NCI-H2081 treated with DMSO at 0.1 percent for 48 hours (cell line): ENCODE measurements at places on chromosomes 4 and X.

DNA sequence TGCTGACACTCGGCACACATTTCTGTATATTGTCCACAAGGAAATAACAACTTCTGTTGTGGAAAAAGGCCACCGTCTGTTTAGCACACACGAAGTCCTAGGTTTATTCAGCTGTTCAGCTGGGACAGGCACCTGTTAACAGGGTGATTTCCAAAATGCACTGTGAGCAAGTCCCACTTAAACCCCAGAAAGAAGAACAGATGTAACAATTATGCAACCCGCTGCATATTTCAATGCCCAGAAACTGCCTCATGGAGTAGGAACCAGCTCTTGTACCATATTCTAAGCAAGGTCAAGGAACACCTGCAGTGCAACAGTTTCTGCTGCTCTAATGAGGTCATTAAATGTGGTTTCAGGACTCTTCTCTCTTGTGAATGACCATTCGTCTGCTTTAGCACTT is 77.1 kb downstream of the GEMIN8 start:
- DNase-seq, result no peak

GRCh38 chrX:54921427-54922021 is 900 bp downstream of the TRO start:
- DNase-seq, result no peak

- no peak for DNase-seq
Measured at GRCh38 chr4:55907469-55907868, 41.3 kb upstream of the CEP135 start.

- no peak for DNase-seq
Measured at GRCh38 chr4:26194764-26195163, 126.0 kb upstream of the RBPJ start.

DNA sequence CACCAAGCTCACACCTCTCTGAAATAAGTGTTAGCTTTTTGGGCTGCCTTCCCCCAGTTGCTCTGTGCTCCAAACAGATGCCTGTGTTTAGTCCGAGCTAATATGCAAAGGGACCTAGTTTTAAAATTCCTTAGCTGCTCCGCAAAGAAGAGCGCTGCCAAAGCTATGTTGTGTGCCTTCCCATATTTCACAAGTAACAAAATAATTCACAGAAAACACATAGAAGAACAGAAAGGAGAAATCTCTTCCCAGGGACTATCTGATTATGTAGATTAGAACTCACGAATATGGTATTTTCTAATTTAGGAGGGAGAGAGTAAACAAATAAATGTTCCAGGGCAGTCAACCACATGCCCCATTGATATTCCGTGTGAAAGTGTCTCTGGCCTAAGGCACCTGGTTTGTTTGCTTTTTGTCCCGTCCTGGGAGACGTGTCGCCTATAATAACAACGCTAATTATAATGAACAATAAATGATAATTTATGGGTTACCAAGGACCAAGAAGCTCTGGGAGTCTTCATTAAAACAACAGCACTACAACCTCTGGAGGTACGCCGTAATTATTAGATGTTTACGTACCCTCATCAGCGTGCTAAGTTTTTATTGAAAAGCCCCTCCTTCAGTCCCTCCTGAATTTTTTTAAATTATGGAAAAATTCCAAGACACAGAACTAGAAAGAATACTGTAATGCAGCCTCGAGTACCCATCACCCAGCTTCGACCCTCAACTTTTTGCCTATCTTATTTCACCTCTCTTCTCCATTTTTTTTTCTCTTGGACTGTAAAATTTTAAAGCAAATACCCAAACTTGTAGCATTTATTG is 1.2 kb upstream of the CCNG2 start:
- DNase-seq, result no peak

- DNase-seq, result no peak
Measured at GRCh38 chrX:44352758-44353157, 9.3 kb upstream of the EFHC2 start.

DNA sequence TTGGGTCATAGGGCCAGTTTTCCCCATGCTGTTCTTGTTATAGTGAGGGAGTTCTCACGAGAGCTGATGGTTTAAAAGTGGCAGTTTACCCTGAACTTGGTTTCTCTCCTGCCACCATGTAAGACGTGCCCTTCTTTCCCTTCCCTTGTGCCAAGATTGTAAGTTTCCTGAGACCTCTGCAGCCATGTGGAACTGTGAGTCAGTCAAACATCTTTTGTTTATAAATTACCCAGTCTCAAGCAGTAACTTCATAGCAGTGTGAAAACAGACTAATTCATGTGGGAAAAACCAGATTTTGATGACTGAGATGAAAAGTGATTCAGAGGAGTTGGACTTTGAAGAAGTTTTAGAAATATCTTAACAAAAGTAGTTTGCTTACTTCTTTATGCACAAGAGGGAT is 101.4 kb downstream of the ARHGAP10 start:
- no peak for DNase-seq

GRCh38 chr4:18021470-18021719 is 160 bp downstream of the LCORL start:
- no peak for DNase-seq

DNA sequence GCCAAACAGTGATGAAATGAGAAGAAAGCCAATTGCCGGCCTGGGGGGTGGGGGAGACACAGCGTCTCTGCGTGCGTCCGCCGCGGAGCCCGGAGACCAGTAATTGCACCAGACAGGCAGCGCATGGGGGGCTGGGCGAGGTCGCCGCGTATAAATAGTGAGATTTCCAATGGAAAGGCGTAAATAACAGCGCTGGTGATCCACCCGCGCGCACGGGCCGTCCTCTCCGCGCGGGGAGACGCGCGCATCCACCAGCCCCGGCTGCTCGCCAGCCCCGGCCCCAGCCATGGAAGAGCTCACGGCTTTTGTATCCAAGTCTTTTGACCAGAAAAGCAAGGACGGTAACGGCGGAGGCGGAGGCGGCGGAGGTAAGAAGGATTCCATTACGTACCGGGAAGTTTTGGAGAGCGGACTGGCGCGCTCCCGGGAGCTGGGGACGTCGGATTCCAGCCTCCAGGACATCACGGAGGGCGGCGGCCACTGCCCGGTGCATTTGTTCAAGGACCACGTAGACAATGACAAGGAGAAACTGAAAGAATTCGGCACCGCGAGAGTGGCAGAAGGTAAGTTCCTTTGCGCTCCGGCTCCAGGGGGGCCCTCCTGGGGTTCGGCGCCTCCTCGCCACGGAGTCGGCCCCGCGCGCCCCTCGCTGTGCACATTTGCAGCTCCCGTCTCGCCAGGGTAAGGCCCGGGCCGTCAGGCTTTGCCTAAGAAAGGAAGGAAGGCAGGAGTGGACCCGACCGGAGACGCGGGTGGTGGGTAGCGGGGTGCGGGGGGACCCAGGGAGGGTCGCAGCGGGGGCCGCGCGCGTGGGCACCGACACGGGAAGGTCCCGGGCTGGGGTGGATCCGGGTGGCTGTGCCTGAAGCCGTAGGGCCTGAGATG is at the start of gene SHOX:
Gene SHOX, plus strand, starts transcription at position 180 of the 885 bp plus-strand sequence. Its CDS starts 107 bp downstream, at position 287.
- no peak for DNase-seq

GRCh38 chr4:88938138-88938537 is 118.8 kb downstream of the FAM13A start:
- no peak for DNase-seq

DNA sequence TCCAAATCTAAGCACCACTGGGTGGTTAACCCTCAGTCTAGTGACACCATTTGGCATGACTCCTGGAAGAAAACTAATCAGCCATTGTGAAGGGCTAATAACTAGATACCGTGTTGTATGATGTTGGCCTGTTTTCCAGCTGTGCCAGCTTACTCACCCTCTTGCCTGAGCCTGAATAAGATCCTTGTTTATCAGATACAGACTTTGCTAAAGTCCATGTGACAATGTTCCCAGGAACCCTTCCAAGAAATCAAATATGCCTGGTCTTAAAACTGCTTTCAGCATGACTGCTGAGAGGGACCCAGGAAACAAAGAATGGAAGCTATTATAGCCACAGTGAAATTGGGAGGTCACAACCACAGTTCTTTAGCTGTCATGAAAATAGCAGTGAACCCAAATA is 640.8 kb upstream of the INTU start:
- DNase-seq, result no peak

GRCh38 chrX:16386126-16386525 is 218.8 kb downstream of the MAGEB17 start:
- no peak for DNase-seq

GRCh38 chrX:68043713-68044438 is 389.4 kb downstream of the OPHN1 start:
- DNase-seq, result no peak

DNA sequence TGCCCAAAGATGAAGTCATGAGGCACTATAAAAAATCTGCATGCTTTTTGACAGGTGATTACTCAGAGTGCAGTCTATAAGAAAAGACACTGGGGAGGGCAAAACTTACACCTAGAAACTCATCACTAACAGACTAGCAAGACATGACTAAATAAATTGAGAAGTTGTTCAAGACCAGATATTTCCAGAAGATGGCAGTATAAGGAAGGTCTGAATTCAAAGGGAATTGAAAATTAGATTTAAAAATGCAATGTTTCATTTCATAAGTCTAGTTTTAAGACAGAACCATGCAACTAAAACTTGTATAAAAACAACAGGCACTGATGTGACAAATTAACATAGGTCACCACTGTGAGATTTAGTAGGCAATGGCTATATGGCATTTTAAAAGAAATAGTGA is 232.5 kb upstream of the POF1B start:
- no peak for DNase-seq

GRCh38 chr4:47621181-47621580 is 136.1 kb downstream of the ATP10D start:
- DNase-seq, result no peak
